ENCODE measurements at places on chromosomes 5 and 9.
A peak's percentile ranks its signal among the peaks of the same experiment; 100 is the strongest.

DNA sequence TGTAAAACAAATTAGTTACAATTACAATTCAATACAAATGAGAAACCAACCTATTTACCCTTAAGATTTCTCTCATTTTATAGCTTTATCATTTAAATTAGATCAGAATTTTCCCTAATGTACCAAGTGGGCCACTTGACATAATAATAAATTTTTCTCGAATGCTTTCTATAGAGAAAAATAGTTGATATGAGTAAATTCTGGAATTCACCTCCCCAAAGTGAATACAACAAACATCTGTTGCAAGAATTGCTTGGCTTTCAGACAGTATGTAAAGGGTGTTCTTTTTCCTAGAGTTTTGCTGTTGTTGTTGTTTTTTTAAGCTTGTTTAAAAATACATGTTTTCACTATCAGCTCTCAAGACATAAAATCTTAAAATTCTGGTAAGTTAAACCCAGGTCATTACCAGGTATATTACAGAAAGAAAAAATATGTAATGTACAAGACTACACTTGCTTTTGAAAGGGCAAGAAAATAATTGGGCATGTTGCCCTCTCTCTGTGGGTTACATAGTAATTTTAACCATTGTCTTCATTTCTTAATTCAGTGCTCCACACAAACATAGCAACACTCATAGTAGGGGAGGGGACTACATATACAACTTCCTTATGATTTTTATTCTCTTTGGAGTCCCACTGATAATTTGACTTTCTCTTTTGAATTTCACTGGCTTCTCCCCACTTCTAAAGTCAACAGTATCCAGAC, 200.6 kb downstream of the ARL15 start:
- DNase-seq, result no peak

DNA sequence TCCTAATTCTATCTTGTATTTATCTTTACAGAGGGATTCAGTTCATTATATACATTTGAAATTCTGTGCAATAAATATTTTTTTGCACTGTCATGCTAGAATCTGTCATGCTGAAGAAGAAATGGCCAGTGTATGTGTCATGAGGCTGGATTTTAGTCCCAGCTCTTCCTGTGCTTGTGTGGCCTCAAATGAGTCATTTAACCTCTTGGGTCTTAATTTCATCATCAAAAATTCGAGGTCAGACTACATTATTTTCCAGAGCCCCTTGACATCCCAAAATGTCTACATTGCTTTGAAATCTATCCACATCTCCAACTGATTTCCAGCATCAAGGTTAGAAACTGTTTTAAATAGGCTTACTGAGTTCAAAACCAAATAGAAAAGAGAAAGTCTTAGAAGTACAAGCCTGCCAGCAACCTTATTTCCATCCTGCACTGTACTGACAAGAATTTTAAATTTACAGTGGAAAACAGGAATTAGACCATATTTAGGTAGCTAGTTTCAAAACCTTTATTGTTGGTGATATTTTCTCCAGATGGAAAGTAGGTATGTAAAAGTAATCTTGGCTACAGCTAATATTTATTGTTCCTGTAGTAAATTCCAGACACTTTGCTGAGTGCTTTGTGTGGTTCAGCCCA, 96.7 kb upstream of the MAMDC2 start:
- DNase-seq, result no peak

- no peak for DNase-seq
Measured at GRCh38 chr9:11199335-11199734, 586.5 kb upstream of the PTPRD start.

DNA sequence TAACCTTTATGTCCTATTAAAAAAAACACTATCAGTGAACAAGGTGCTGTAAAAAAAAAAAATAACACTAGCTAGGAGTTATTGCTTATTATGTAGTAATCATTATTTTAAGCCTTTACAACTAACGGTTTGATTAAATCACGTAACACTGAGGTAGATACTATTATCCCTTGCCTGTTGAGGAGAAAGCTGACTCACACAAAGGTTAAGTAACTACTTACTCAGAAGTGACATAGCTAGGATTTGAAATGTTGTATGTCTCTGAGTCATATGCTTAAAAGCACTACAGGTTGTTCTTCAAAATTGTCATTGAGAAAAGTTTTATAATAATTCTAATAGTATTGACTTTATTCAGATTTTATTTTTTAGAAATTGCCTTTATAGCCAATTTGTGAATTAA, 8.8 kb downstream of the TENT2 start:
- no peak for DNase-seq

GRCh38 chr9:92476962-92477361, 5.3 kb downstream of the ASPN start:
- DNase-seq, result no peak

- DNase-seq, result no peak
Measured at GRCh38 chr5:157545610-157546310, 29.8 kb downstream of the ADAM19 start.

GRCh38 chr5:172492097-172492840, 37.9 kb upstream of the SH3PXD2B start:
- no peak for DNase-seq

- no peak for DNase-seq
Measured at GRCh38 chr9:72315510-72316311, 49.3 kb downstream of the ZFAND5 start.

DNA sequence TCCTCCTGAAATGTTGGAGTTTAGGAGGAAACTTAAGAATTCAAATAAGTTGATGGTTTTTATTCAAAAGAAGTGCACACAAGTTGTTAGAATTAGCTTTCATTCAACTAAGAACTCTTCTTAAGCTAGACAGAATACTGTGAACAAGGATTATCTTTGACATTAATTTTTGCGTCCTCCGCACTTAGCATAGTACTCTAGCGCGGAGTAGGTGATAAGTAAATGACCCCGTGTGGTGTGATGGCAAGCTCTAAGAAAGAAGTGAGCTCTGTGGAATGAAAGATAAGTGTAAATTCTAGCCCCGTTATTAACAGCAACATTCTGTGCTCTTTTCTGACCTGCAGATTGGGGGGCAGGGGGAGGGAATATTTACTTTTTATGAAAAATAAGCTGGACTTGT, 1.0 kb downstream of the BRIX1 start:
- DNase-seq, result no peak

- DNase-seq, result no peak
Measured at GRCh38 chr5:138460032-138460693, 5.1 kb upstream of the EGR1 start.

- DNase-seq, result no peak
Measured at GRCh38 chr9:33116860-33117259, 40.4 kb upstream of the SMU1 start.

DNA sequence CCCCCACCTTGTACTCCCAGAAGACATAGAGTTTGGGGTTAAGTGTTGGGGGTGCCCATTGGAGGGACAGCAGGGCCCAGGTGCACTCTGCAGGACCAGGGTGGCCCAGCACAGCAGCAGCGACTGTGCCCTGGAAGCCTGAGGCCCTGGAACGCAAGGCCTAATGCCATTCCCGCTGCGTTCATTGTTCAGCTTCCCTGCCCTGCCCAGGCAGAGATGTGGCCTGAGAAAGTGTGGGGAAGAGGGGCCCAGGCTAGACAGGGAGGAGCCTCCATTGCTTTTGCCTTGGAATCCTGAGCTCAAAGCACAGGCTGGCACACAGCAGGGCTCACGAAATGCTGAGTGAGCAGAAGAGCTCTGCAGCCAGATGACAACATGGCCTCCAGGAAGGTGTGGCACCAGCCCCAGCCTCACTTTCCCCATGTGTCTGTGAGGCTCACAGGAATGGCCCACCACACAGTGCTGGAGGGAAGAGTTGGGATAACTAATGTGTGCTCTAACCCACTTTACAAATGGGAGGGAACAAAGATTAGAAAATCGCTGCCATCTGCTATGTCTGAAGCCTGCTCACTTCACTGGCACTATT, 19.4 kb downstream of the S1PR3 start:
- peak; percentile 58 for DNase-seq

GRCh38 chr5:170296935-170297588, 515 bp downstream of the LCP2 start:
- DNase-seq, result no peak

DNA sequence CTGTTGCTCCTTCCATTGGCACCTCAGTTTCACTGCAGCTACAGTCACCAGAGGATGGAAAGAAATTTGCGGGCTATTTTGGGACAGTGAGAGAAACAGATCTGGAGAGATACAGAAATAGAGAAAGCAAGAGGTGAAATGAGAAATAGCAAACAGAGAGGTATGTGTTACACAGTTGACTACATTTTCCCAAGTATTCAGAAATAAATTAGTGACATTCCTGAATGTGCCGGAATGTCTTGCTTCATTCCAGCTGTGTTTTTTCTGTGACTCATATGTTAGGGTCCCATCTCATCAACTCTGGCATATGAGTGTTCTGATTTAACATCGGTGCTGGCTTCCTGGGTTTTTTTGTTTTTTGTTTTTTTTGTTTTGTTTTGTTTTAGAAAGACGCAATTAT, 63.8 kb upstream of the ZNF462 start:
- no peak for DNase-seq

GRCh38 chr5:30638899-30639298, 554.6 kb upstream of the CDH6 start:
- DNase-seq, result no peak

GRCh38 chr5:1349246-1349645, 4.3 kb upstream of the CLPTM1L start:
- no peak for DNase-seq

GRCh38 chr5:8981496-8981895, 564.4 kb downstream of the SEMA5A start:
- no peak for DNase-seq

- DNase-seq, result no peak
Measured at GRCh38 chr9:126023962-126024361, 276.8 kb downstream of the PBX3 start.

GRCh38 chr9:110977259-110977709, 61.0 kb downstream of the LPAR1 start:
- no peak for DNase-seq

- no peak for DNase-seq
Measured at GRCh38 chr5:55679556-55679955, 32.6 kb downstream of the SLC38A9 start.
